Stimulated activated CD4-positive, alpha-beta T cell treated with anti-CD3 and anti-CD28 coated beads, TNF-alpha, amount 100 ng/mL, for 48 hours (primary cell): ENCODE measurements at places on chromosomes 13 and 19.

GRCh38 chr13:70125693-70126092 is 17.4 kb upstream of the KLHL1 start:
- no peak for DNase-seq

DNA sequence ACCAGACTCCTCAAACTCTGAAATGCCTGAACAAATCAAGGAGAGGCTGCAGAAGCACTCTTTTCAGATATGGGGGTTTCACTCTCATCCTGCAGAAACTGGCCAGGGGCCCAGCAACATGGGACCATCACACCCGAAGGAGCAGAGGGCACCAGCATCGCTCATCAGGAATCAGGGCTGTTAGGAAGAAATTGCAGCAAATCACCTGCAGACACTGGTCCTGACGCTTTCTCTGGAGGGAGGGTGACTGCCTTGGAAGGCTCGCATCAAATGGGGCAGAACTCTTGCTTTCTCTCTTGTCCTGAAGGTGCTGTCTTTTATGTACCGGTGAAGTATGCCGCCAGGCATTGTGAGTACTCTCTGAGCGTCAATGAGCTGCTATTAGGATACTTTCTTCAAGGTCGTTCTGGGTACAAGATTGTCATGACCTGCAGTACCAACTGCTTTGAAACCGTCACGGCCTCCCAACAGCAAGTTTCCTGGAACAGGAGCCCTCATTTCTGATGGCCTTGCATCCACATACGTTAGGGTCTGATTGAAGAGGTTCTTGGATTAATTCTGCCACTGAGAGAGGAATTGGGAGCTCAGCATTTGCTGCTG is 155.7 kb upstream of the SOX1 start:
- DNase-seq = no peak

GRCh38 chr19:12986726-12987125 is 8.5 kb upstream of the NFIX start:
- DNase-seq = no peak

- no peak for DNase-seq
Observed at GRCh38 chr19:33864311-33864850, 67.7 kb downstream of the KCTD15 start.

- DNase-seq = peak; percentile 60
Observed at GRCh38 chr13:49110122-49110912, 109.8 kb upstream of the MLNR start.

GRCh38 chr19:11020982-11021759 is 60.3 kb downstream of the SMARCA4 start:
- DNase-seq = no peak

DNA sequence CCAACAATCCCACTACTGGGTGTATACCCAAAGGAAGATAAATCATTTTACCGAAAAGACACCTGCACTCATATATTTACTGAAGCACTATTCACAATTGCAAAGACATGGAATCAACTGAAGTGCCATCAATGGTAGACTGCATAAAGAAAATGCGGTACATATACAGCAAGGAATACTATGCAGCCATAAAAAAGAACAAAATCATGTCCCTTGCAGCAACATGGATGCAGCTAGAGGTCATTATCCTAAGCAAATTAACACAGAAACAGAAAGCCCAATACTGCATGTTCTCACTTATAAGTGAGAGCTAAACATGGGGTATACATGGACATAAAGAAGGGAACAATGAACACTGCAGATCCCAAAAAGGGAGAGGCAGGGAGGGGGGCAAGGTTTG is 2.7 kb upstream of the ZNF507 start:
- no peak for DNase-seq

DNA sequence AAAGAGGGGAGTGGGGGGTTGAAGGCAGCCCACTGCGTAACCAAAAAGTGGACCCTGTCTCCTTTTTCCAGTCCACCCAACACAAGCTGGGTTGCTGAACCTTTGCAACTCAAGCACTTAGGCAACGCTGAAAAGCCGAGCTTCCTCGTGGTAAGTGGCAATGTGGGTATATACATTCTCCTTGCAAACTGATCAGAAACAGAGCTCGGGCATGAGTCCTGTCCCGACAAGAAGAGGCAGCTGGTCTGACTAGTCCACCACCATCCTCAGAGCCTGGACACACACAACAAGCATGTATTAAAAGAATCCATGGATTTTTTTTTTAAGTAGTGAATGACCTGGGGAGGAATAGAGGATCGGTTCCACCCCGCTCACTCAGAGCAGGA is 240.6 kb upstream of the ZNF507 start:
- no peak for DNase-seq

DNA sequence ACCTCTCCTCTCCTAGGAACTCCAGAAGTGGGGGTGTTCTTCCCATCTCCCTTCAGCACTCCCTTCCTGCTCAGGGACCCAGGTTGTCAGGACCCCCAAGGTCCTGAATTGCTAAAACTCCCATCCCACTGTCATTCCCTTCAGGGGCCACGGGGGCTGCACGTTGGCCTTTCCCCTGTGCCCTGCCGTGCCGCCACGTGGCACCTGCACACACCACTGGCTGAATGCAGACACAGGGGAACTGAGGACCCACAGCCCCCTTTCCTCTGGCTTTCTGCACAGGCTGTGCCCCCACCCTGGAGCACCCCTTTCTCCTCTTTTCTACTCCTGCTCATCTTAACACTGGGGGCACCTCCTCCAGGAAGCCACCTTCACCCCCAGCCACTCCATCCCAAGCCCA is 9.0 kb downstream of the SHANK1 start:
- DNase-seq = no peak
